ENCODE measurements at places on chromosomes 5 and 9. TPM values are rescaled to one million over a fixed set of nuclear protein-coding genes. Genes with fewer than 3 reads are reported as not detected.

The ENTPD2 gene
- not detected for total RNA-seq

The IL17B gene
- not detected for total RNA-seq

The LRRTM2 gene
- 0.24 TPM for total RNA-seq

The ANXA6 gene
- 666 TPM for total RNA-seq
